Lower leg skin (tissue), 4 donors: ENCODE measurements at places on chromosomes 3 and 15. TPM values are rescaled to one million over a fixed set of nuclear protein-coding genes. Genes with fewer than 3 reads are reported as not detected.

DNA sequence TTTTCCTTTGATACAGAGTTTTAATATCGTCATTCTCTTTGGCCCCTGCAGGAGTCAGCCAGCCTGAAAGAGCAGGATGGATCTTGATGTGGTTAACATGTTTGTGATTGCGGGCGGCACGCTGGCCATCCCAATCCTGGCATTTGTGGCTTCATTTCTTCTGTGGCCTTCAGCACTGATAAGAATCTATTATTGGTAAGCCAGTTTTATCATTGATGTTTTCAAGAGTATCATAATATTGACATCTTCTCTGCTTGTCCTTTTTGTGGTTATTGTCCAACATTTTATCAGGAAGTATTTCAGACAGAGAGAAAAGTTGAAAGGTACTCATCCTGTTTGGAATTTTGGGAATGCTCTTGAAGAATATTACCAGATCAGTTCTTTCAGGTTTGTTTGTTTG is 18.9 kb downstream of the ABHD6 start:
- DNase-seq = no peak

DNA sequence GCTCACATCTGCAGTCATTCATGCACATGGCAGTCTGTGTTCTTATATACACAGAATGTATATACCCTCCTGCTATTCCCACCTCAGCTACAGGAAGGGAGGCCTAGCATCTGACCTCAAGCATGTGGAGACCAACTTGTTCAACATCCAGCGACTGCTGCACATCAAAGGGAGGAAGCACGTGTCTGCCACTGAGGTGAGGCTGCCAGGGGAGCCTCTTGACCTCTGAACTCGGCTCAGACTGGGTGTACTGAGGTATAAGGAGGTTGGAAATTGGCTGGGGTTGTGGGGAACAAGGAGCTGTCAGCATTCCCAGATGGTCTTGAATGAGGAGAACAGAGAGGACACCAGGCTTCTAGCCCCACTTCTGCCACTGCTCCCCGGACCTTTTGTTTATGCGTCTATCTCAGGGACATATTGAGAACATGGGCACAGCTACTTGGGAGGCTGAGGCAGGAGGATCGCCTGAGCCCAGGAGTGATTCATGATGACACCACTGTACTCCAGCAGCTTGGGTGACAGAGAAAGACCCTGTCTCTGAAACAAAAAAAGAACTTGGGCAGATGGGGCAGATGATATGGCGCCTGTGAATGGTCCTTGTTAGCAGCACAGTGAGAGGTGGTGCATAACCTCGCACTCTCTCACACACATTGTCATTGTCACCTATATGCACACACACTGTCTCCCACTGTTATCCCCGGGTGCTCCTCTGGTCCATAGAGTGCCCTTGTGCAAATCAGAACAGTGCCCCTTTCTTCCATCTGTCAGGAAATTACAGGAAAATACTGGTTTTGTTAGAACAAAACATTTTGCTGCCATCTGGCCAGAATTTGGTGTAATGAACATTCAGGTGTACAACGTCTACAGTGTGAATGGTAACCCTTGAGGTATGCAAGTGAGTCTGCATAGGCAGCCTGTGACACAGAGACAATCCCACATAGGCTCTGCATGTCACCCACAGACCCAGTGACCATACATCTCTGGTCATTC is 5.4 kb downstream of the VILL start:
- DNase-seq = no peak

Gene ECE2
- not detected for total RNA-seq

- DNase-seq = no peak
Observed at GRCh38 chr3:142459929-142460328, 12.1 kb upstream of the XRN1 start.

Gene CFAP100
- not detected for total RNA-seq

DNA sequence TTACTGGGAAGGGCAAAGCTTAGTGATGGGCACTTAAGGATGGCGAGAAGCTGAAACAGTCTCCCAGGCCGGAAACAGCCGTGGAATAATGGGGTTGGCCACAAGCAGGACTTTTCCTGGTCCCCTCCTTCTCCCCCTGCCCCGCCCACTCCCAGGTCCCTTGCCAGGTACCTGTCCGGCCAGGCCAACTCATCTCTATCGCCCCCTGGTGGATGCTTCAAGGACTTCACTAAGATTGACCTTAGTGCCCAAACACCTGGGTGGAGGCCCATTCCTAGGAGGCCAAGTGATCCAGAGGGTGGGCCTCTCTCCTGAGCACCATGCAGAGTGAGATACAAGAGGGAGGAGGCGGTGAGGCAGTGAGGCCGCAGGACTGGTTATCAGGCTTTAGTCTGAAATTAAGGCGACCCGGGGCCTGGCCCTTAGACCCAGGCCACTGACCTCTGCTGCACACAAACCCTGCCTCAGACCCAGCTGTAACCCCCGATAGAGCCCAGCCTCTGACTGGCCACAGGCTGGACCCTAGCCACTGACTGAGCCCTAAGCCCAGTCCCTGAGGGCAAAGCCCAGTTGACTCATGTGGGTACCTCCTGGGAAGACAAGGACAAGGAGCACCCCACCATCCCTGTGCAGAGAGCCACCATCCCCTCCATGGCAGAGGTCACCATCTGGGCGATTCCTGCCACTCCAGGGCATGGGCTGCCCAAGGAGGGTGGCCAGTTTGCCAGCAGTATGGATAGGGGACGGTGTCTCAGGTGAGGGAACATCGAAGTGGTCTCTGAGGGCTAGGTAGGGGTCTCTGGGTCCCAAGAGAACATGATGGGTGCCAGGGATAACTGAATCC is 37.6 kb downstream of the VIPR1 start:
- DNase-seq = no peak

Gene GPR149
- total RNA-seq = not detected

Gene SYNPR
- total RNA-seq = not detected

DNA sequence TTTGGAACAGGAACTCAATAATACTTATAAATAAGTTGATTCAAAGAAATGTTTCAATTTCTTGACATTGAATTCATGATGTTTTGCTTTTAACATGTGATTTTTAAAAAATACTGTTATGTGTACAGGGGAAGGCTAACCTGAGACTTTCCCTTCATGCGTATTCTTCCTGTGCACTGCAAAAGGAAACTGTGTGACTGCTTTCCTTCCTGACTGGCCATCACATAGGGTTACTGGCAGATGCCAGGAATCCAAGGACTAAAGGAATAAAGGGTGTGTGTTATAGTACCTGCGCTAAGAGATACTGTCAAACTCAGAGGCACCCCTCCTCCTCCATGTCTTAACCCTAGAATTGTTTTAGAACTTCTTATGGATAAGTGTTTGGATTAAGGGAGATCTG is 236.0 kb downstream of the UBE2E2 start:
- DNase-seq = no peak

DNA sequence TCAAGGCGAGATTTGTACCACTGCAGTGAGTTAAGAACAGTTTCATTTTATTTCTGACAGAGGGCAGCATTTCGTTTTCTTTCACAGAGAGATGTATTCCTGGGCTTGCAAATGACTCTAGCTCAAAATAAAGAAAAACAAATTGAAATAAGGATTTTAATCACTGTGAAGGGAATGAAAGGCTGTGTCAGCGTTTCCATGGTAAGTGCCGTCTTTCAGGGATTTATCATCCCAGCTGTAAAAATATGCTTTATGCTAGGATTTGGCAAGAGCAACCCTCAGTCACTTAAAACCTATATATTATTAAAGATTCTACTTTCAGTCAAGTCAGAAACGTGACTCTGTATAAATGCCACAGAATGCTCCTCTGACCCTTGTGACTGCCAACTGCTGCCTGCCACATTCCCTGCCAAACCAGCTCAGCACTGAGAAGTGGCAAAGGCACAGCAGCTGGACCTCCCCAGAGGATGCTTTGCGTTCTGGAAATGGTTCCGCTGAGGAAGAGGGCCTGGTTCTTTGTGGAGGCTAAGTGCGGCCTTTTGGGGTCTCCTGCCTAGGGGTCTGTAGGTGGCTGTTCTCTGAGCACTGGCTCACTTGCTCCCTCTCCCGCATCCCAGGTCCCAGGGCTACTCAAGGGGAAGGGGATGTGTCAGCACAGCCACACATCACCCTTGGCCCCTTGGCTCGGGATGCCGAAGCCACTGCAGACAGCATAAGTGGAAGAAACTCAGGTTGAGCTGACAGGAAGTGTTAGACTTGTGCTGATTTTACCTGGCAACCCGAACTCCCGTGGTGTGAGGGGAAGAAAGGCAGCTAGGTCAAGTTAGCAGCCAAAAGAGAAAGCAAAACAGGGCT is 56.6 kb upstream of the POMGNT2 start:
- no peak for DNase-seq

DNA sequence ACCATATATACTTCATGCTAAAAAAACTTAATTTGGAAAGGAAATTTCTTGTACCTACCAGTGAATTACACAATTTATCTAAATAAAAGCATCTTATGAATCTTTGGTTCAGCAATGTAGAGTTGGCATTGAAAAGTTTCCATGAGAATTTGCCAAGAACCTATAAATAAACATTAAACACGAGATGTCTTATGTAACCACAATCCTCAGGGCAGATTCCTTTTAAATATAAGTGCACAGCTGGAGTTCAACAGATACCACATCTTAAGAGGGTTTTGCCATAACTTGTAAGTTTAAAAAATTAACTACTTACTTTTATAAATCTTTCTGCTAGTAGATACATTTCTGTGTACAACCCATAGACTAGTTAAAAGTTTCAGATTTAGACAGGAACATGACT is 499.3 kb upstream of the ARRDC4 start:
- no peak for DNase-seq

DNA sequence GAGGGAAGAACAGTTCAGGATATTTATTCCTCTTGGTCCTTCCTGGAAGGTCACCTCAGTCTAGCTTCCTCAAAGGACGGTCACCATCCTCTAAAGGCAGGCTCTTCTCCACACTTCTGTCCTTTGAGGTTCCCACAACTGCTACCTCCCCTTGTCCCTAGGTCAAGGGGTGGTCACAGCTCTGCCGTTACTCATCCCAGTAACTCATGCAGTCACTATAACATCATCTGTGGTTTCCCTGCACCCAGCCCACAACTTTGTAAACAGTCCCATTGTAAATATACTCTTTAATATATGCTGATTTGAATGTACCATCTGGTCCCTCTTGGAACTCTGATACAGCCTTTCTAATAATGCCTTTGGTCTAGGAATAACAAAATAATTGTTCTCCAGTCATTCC is 887.4 kb downstream of the FHIT start:
- no peak for DNase-seq

- no peak for DNase-seq
Observed at GRCh38 chr3:11001020-11001657, 8.6 kb downstream of the SLC6A1 start.

DNA sequence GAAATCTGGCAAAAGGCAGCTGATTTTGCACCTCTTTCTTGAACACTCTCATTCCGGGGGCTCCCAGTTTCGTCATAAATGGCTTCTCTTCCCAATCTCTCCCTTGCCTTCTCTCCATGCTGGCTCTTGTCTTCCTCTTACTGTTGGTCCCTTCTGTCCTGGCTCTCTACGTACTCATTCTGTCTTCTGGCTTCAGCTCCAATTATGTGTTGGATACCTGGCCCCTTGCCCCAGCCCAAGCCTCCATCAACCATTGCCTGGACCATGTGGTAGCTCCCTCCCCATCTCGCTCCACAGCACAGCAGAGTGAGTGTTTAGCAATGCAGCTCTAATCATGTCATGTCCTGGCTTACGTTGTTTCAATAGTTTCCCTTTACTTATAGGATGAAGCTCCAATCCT is 21.7 kb upstream of the KY start:
- DNase-seq = peak; percentile 20
